ENCODE measurements at places on chromosomes 11 and 22.

DNA sequence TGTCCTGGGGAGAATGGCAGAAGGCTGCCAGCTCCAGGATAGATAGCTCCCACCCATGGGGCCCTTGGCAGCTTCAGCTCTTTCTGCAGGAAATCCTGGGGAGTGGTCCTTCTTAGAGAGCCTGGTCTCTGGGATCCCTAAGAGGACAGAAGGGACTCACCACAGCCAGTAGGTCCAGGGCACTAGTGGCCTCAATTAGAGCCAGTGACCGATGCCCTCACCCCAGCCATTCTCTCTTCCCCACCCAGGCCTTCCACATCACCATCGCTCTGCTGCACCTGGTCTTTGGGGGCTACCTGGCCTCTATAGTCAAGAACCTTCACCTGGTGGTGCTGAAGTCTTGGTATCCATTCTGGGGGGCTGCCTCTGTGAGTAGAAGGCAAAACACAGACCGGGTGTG is 5.6 kb downstream of the MS4A10 start:
- DNase-seq, result no peak

DNA sequence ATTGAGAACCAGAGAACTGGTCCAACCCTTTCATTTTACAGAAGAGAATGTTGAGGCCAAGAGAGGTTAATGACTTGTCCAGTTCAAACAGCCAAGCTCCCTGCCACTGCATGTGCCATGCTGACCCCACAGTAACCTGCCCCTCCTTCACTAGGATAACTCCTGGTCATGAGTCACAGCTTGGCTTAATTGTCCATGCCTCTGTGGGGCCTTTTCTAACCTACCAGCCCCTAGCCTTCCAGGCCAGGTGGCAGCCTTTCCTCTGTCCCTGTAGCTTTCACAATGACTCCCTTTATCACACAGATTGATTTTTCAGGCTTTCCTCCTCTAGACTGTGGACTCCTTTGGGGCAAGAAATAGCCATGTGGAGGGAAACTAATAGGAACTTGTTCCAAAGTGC is 97.2 kb downstream of the PIWIL4 start:
- DNase-seq, result peak; percentile 36

GRCh38 chr11:77075425-77075905 is 8.7 kb downstream of the CAPN5 start:
- DNase-seq, result no peak

DNA sequence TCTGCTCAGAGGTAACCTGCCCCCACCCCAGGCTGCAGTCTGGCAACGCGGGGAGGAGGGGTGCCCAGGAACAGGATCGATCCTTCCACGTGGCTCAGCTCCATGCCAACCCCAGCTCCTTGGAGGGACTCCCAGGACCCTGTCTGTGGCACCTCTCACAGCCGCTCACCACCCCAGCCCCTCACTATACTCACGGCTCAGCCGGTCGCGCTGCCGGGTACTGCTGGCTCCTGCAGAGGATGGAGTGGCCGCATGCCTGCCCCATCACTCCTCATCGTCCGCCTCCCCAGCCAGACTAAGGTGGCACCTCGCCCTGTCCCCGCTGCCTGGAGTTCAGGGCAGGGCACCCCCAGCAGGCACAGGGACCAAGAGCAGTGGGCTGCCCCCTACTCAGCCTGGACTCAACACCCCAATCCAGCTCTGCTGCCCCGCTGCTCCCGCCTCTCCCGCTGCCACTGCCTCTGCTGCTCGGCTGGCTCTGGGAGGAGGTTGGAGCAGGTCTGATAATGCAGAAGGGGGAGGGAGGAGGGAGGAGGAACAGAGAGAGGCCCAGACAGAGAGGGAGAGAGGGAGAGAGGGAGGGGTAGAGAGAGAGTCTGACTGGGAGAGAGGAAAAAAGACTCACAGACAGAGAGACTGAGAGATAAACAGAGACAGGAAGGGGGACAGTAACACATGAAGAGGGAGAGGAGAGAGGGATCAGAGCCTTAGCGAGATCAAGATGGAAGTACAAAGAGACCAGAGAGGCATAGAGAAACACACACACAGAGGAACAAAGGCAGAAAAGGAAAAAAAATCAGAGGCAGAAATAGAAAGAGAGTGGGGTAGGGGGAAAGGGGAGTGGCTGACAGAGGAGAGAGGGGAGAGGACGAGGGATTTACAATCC is at the start of gene PDE2A:
Gene PDE2A, minus strand, starts transcription at position 480 of the 886 bp plus-strand sequence. Its CDS starts 215 bp downstream, at position 265.
- DNase-seq, result no peak

- peak; percentile 49 for DNase-seq
Observed at GRCh38 chr11:17277024-17277584, 565 bp downstream of the NUCB2 start.

- DNase-seq, result peak; percentile 94
Observed at GRCh38 chr22:37454857-37455686, 27.8 kb upstream of the ELFN2 start.

GRCh38 chr11:1771273-1771672 is 7.5 kb upstream of the CTSD start:
- no peak for DNase-seq

GRCh38 chr11:86930957-86931547 is 24.1 kb downstream of the FZD4 start:
- no peak for DNase-seq

DNA sequence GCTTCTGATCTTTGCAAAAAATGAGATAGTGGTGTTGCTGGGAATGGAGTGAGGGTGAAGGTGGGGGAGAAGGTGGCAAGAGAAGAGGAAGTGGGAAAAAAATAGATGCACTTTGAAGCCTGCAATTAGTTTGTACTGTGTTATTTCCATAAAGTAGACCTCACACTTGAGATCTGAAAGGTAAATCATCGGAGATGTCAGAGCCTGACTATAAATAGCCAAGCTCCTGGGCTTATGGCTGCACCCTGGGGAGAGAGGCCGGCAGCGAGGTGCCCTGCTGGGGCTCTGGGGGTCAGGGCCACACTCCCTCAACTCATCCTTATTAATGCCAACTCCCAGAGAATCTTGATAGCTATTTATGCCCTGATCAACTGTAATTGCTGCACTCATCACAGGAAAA is 134.4 kb downstream of the NXPE2 start:
- no peak for DNase-seq

- DNase-seq, result no peak
Observed at GRCh38 chr11:134120143-134120850, 51.4 kb downstream of the JAM3 start.

Data from HT1080 (cell line).